ENCODE measurements at places on chromosomes 3 and 15.
A peak's percentile ranks its signal among the peaks of the same experiment; 100 is the strongest.

DNA sequence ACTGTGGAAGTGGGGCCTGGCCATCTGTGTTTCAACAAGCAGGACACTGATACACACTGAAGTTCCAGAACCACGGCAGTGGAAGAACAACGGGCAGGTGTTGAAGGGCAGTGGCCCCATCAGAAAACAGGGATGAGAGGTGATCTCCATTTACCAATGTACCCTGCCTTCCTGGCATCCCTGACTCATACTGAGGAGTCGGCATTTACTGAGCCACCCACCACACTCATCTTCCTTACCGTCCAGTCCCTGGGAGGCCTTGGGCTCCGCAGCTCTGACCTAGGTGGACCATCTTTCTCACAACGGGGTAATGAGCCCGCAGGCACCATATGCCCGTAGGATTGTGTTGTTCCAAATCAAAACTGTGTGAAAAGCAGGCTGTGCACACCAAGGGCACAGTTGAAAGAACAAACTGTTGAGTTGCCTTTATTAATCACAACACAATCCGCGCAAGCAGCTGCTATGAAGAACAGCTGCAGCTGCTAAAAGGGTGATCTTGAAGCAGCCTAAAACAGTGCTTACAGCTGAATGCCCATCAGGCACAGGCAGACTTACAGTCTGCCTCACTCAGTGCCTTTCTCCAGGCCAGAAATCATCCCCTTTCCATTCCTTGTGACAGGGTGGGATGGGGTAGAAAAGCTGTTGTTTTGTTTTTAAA is 12.9 kb downstream of the MB21D2 start:
- DNase-seq = peak; percentile 60

GRCh38 chr15:82554849-82555248 is 14.6 kb upstream of the RPS17 start:
- no peak for DNase-seq

GRCh38 chr3:39443530-39443929 is 23.9 kb upstream of the MOBP start:
- DNase-seq = no peak

GRCh38 chr15:50077651-50078050 is 41.4 kb downstream of the ATP8B4 start:
- DNase-seq = no peak

DNA sequence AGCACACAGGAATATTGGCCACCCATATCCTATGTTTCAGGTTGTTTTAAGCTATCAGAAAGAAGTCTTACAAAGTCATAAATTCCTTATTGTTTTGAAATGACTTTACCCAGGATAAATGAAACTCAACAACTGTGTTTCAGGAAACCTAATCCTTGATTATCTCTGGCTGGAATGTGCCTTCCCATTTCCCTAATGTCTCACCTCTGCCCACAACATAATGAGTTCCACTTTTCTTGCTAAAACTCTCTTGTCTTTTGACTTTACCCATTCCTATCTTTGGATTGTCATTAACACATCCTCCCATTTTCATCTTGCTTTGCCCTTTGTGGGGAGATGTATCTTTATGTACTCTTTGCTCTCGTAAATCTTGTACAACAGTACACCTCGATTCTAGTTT is 200.0 kb upstream of the DNAJC19 start:
- DNase-seq = no peak

DNA sequence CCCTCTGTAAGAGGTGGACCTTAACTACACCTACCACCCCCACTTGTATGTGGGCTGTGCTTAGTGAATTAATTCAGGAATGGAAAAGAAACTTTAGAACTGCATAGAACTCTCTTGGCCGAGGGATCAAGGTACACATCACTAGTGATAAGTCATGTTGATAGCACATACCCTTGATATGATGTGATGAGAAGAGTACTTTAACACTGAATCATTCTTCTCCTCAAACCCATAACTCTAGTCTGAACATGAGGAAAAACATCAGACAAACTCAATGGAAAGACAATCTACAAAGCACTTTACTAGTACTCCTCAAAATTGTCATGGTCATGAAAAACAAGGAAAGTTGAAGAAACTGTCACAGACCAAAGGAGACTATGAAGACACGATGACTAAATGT is 87.6 kb downstream of the P2RY1 start:
- DNase-seq = no peak

GRCh38 chr15:76184650-76185035 is 124.9 kb downstream of the TMEM266 start:
- DNase-seq = no peak

DNA sequence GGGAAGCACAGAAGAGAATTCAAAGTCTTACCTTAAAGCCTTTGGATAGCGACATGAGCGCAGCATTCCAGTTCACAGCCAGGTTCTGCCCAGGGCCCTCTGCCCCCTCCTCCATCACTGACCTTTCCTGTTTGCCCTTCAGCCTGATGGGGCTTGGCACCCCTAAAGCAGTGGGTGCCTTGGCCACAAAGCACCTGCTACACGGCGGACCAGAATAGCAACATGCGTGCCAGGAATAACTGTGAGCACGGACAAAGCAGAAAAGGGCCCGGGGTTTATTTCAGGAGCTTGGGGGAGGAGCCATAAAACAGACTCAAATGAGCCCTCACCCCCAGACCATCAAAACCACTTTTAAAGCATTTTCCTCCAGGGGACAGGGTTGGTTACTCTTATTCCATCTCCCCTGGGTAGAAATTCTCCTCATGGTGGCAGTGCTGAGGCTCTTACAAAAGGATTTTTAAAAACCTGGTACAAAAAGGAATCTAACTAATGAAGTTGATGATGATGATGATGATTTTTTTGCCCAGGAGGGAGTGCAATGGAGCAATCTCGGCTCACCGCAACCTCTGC is 135.4 kb downstream of the KLF13 start:
- no peak for DNase-seq

GRCh38 chr3:13352621-13353131 is 67.4 kb downstream of the NUP210 start:
- DNase-seq = no peak

- no peak for DNase-seq
These were observed 212.5 kb downstream of the FMN1 start for GRCh38 chr15:32982001-32982400.

DNA sequence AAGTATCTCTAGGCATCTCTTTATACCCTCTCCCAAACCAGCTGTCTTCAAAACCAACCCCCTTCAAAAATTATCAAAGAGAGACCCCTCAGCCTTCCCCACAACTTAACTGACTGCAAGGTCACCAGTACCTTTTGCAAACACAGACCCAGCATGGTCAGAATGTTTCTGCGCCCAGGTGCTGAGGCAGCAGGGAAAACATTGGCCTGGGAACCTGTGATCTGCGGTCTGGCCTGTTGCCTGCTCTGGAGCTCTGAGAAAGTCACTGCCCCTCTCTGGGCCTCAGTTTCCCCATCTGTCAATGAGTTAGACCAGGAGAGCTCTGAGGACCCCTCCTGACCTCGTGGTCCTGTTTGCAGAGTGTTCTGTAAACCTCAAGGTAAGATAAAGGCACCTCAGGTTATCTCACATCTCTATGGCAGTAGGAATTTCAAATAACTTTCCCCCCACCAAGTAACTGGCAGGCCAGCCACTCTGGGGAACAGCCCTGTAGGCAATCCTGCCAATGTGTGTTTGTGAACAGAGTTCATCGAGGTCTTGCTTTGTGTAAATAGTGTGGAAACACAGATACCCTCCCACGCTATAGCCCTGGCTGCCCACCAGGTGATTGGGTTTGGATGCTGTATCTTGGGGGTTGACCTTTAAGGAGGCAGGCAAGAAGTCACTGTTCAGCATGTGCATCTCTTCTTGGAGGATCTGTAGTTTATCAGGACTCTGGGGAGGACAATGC is 50.0 kb upstream of the SMAD6 start:
- DNase-seq = no peak

DNA sequence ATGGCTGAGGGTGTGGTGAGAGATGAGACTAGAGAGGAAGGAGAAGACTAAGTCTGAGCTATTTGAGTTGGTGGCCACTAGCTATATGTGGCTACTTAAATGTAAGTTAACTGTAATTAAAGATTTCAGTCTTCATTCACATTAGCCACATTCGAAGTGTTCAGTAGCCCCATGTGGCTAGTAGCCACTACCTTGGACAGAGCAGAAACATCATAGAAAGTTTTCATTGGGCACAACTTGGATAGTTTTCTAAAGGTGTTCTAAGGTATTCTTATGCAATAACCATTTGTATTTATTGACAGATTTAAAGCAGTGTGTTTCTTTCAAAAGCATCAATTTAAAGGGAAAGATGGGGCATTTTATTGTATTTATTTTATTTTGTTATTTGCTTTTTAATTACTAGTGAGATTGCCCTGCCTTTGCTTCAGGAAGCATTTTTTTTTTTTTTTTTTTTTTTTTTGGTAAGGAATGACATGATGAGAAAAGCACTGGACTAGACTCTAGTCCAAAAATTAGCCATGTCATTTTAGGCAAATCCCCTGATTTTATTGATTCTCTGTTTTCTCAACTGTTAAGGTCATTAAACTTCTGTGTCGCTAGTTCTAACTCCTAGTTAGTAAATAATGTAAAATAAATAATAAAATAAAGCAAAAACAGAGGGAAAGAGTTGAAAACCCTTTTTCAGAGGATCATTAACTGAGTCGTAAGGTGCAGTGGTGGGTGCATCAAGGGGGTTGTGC is 153.0 kb upstream of the ROBO2 start:
- DNase-seq = no peak

GRCh38 chr15:85579957-85580694 is 199.7 kb downstream of the AKAP13 start:
- no peak for DNase-seq

DNA sequence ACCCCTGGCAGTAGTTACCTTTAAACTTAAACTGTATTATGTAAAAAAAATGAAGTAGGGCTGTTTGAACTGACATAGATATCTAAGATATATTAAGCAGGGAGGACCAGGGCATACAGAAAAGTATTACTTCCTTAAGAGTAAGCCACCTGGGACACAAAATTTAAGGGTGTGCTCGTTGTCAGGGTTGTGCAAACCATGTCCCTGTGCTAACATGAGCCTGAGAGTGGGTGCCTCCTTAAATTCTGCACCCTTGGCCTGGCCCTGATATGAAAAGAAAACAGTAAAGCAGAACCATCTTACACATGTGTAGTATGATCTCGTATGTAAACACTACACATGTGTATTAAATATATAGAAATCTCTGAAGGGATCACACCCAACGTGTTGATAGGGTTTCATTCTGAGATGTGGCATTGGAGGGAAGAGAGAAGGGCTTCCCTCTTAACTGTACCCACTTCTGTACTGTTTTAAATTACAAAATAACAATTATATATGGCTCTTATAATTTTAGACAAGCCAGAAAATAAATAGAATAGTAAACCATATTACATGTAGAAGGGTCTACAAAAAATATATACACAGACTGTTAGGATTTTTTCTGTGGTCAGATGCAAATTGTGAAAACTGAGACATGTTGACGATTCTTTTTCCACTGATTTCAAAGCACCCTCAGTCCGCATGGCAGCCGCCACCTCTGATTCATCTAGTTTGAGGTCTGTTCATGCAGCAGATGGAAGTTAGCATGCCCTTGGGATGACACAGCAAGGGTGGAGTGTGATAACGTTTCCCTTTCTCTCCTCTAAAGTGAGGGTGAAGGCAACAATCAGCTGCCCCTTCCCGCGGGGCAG is 400.8 kb upstream of the PROK2 start:
- DNase-seq = peak; percentile 4

DNA sequence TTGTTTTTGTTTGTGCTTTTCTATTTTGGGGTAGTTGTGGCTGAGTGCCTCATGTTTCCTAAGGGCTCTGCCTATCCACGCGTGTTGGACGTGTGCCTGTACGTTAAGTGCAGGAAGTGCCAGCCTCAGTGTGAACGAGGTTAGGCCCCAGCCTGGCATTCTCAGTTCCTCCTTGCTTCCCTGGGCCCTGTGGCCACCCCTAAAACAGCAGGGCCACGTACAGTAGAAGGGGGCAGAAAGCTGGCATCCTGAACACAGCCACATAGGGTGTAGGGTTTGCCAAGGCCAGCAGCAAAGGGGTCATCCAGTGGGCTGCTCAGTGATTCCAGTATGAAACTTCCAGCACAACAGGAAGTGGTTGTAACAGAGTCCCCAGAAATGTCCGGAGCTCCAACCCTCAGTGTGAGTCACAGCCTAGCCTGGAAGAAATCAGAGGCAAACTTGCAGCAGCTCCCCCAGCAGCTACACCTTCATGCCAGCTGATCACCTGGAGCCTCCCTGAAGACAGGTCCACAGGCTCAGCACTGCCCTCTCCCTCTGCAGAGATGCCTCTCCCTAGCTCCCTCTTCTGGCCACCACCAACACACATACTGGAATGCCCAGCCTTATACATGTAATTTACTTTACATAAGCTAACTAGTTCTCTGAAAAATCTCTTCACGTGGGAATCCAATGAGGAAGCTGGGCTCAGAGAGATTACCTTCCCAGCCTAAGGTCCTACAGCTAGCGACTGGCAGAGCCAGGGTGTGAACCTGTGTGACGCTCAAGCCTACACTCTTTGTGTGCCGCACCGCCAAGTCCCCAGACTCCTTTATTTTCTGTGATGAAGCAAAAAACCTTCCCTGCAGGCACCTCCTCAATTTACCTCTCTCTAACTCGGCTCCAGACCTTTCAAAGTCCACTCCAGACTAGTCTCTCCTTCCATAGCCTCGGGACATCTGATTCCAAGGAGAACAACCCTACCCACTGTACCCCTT is 26.6 kb downstream of the ILDR1 start:
- peak; percentile 12 for DNase-seq

DNA sequence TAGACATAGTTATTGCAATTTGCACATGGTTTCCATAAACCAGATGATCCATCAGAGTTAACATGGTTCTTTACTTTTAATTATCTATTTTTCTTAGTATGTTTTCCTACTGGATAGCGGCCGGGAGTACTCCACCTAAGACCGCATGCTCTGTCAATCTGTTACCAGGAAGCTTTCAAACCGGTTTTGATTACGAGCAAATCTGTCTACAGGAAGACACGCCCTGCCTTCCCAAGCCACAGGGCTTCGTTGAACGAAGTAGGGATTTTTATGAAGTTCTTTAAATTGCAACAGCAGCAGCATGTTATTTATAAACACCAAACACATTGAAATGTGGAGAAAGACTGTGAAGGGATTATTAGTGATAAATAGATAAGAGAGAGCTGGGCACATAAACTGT is 283.3 kb upstream of the ROBO2 start:
- DNase-seq = no peak

GRCh38 chr3:149199474-149199873 is 22.2 kb downstream of the CP start:
- DNase-seq = peak; percentile 9

DNA sequence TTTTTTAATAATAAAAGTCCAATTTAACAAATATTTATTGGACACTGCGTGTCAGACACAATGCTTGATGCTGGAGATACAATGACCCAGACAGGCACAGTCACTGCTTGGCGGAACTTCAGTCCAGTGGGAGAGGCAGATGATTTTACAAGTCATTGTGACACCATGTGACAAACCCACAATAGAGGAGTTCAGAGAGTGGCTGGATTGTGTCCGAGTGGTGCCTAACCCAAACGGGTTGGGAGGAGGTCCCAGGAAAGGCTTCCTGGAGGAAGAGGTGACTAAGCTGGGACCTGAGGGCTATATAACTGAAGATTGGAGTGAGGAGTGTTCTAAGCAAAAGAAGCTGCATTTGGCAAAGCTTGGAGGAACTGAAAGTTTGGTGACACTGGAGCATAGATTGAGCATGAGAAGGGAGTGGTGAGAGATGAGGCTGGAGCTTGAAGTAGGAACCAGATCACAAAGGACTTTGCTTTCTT is 41.4 kb downstream of the CRTC3 start:
- no peak for DNase-seq
